ENCODE measurements at places on chromosomes 5 and 9.

DNA sequence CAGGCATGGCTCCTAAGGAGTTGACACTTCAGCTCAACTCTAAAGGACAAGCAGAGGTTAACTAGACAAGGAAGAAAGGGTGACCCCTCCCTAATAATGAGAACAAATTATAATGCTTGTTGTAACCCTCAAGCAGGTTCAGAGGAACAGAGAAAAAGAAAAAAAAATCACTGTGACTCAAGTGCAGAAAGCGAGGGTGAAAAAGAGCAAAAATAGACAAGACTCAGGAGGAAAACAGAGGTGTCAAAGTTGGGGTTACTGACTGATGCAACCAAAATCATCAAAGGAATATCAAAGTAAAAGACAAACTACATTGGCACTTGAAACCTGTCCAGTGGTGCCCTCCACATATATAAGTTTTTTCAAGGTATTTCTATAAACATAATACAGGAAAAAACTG lies 28.4 kb downstream of the FBXW11 start:
- no peak for DNase-seq

GRCh38 chr9:127637322-127637847 lies 25.3 kb downstream of the STXBP1 start:
- DNase-seq, result no peak

- no peak for DNase-seq
These were observed 61.4 kb upstream of the RANBP6 start for GRCh38 chr9:6076851-6077250.

- no peak for DNase-seq
These were observed 132.2 kb downstream of the CDC42SE2 start for GRCh38 chr5:131396015-131396414.

GRCh38 chr9:90107040-90107725 lies 502.4 kb downstream of the GADD45G start:
- DNase-seq, result no peak

GRCh38 chr5:65142511-65143011 lies 339.2 kb downstream of the ADAMTS6 start:
- DNase-seq, result no peak

GRCh38 chr5:139404484-139404840 lies 573 bp upstream of the SPATA24 start:
- DNase-seq, result no peak

GRCh38 chr5:129474544-129474943 lies 14.4 kb downstream of the ADAMTS19 start:
- DNase-seq, result no peak

- DNase-seq, result no peak
These were observed 114.8 kb upstream of the COL5A1 start for GRCh38 chr9:134526584-134527477.

DNA sequence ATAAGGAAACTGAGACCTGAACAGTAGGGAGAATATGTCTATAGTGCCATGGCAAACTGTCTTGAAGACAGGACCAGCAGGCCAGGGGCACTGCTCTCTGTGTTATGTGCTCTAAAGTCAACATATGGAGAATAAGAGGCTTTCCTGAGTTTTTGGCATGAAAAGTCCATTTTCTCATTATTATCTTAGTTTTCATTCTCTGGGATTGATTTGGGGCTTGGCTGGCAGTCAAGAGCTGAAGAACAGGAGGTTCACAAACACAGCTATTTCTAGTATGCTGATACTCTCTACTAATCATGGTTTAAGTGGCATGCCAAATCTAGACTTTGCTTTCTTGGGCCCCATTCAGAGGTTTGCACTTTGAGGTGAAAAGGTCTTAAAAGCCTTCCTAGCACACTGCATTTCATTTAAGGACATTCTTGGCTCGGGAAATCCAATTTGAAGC lies 404.4 kb downstream of the ZNF608 start:
- no peak for DNase-seq

- DNase-seq, result no peak
These were observed 428.2 kb upstream of the IRX4 start for GRCh38 chr5:2310946-2311345.

DNA sequence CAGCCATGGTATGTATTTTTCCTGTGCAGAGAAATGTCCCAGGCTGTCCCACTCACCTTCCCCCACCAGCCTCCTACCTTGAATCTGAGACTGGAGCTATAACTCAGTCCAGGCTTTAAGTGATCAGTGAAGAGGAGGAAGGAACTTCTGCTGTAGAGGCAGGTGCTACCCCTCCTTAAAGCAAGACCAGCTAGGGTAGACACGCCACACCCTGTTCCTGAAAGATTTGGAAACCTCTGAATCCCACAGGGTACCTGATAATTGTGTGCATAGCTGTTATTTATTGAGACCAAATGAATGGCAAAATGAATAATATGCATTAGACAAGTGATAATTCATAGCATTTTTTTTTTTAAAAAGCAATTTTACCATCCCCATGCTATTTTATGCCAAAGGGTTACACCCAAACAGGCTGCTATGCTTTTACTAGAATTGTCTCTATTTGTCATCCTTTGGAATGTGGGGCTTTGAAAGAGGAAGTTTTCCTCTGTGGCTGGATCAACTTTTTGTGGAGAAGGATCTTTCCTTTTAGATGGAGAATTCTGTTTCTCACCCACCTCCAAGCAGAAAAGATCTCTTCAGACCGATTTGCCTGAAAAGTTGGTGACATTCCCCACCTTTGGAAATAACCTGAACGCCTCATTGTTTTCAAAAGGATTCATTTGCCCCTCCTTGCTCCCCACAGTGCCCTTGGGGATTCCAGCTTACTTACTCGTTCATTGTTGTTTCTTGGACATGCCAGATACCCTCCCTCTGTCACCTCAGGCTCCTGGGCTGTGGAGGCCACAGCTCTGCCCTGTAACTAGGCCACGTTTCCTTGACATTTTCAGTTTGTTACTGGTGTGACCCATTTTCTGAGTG lies 248.7 kb downstream of the NR3C1 start:
- DNase-seq, result no peak

- DNase-seq, result no peak
These were observed 193.5 kb downstream of the GNA14 start for GRCh38 chr9:77454663-77455062.

- no peak for DNase-seq
These were observed 191.3 kb downstream of the DMAC1 start for GRCh38 chr9:7608261-7608660.

DNA sequence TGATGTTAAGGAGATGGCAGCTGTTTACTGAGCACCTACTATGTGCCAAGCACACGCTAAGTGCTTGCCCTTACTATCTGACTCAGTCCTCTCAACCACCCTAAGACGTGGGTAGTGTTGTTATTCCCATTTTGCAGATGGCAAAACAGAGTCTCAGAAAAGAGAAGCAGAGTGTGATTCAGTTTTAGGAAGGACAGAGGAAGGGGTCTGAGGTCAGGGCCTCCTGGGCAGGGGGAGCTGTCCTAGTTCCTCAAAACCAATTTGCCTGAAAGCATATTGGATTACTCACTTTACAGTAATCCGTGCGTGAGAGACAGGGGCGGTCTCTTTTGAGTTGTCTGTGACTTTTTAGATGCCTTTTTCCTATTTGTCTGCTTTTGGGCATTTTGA lies 23.2 kb downstream of the DNM1 start:
- DNase-seq, result no peak

GRCh38 chr5:111453747-111454146 lies 58.6 kb downstream of the STARD4 start:
- no peak for DNase-seq

- DNase-seq, result no peak
These were observed 607.9 kb downstream of the KCTD16 start for GRCh38 chr5:144778561-144778960.

DNA sequence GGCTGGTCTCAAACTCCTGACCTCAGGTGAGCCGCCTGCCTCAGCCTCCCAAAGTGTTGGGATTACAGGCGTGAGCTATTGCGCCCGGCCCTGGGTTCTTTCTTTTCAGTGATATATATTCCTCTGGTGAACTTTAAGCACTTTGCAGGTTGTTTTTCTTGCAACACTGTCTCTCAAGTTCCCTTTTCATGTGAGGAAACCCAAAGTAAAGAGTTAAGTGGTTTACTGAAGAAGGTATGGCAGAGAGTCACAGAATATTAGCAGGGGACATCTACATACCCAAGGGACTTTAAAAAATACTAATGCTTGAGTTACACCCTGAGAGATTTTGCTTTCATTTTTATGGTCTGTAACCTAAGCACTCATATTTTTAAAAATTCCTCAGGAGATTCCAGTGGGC lies 6.7 kb upstream of the GAPT start:
- DNase-seq, result no peak

DNA sequence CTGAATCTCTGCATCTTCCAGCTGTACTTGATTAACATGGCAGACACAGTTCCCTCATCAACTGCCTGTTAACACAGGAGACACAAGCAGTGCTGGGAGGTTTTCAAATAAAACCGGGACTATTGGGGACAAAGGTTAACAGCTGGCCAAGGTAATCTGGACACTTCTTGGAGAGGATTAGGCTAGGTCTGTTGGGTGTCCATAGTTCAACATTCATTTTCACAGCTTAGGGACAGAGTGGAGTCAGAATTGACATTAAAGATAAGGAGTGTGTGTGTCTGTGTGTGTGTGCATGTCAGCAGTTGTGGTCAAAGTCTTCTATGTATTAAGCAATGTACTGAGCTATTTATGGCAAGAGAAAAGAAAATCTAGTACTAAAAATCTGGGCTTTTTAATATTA lies 216.2 kb downstream of the MED10 start:
- DNase-seq, result no peak

DNA sequence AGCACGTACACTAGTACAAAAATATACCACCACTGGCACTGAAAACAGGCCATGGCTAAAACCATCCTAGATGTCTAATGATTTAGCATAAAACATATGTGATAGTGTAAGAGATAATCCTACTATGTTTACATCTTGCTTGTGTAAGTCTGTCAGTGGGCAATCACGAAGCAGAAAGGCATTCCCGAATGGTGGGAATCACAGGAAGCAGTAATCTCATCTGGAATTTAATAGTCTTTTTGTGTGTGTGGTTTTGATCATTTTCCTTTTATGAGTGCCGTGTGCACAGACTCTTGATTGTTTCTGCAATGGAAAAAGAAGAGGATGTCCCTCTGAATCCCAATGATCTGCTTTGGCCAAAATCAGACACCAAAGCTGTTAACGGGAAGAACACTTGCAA lies 200.5 kb downstream of the EBF1 start:
- no peak for DNase-seq

All from stimulated activated CD4-positive, alpha-beta T cell treated with anti-CD3 and anti-CD28 coated beads, Interleukin-1b, Interleukin-23, amount 100 ng/mL, for 1 hour (primary cell).